ENCODE measurements at places on chromosomes 3 and 15. TPM values are rescaled to one million over a fixed set of nuclear protein-coding genes. Genes with fewer than 3 reads are reported as not detected.

DNA sequence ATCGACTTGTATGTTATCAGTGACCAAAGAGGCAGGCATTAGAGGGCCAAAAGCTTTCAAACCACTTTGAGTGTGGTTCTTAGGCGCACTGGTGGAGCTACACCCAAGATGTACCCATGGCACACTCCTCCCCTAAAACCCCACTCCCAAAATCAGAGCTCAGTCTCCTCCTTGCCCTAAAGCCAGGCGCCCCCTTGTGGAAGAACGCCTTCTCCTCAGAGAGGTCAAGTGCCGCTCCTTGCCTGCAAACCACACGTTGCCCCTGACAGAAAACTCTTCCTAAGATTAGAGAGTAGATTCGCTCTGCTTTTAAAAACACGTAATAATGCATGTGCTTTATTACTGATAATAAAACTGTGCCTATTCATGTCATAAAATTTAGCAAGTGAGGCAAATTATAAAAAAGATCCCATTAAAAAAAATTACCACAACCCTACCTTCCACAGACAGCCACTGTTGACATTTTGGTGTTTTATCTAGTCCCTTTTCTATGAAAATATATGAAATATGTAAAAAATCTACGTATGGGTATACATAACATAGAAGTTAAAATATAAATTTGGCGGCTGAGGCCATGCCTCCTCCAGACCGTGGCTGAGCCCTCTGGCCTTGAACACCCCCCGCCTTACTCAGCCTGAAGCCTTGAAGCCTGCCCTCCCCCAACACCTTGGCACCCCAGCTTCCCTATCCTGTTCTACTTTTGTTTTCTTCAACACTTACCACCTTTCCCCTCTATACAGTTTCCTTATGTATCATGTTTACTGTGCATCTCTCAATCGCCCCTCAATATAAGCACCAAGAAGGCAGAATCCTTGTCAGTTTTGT is 33.5 kb downstream of the BCL2L10 start:
- DNase-seq = peak; percentile 93

- no peak for DNase-seq
These were observed 110.9 kb downstream of the BDH1 start for GRCh38 chr3:197444793-197445379.

- no peak for DNase-seq
These were observed 312.1 kb downstream of the SLC9A9 start for GRCh38 chr3:143535994-143536784.

- no peak for DNase-seq
These were observed 562.3 kb downstream of the MCTP2 start for GRCh38 chr15:94793641-94794040.

The GXYLT2 gene
- 7.3 TPM for total RNA-seq

GRCh38 chr15:78943692-78944091 is 1.2 kb downstream of the CTSH start:
- no peak for DNase-seq

DNA sequence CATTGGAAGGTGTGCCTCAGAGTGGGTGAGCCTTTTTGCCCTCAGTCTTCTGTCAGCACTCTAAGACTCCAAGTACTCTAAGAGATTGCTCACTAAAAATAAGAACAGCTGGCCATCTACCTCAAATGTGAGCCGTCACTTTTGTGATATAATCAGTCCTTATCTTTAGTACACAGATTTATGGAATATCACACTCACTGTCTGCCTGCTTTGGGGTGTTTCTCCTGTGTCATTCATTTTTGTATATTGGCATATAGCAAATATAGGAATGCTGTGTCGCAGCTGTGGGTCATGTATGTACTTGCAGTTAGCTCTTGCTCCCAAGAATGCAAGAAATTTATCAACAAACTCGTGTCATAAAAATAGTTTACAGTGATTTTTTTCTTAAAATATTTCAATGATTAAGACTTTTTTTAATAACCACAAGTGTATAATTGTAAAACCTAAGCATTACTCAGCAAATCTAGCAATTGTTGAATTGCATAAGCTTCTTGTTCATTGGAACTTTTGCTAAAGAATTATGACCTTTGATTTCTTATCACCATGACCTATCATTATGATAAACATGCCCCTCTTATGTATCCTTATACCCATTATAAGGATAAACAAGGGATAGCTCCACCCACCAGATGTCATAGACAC is 18.8 kb downstream of the SETD5 start:
- DNase-seq = no peak

- DNase-seq = peak; percentile 32
These were observed 117.0 kb upstream of the TSPAN3 start for GRCh38 chr15:77187751-77188464.

- no peak for DNase-seq
These were observed 61.1 kb upstream of the TSEN2 start for GRCh38 chr3:12423131-12423530.

- DNase-seq = no peak
These were observed 60.8 kb upstream of the GOLIM4 start for GRCh38 chr3:168156479-168156878.

DNA sequence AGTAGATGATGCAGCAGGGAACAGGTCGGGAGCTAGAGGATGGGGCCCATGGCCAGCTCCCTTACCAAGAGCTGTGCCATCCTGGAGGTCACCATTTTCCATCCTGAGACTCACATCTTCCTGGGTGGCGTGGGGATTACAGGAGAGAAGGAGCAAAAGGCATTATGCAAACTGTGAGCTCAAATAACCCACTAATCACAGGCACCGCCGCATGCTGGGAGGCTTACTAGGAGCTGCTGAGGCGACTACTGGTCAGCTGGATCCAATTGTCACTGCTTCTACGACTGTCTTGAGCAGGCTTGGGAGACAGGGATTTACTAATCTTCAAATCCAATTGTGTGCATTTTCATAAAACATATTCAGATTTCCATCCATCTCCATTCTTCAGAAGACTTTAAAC is 12.5 kb upstream of the KBTBD12 start:
- DNase-seq = no peak

- peak; percentile 45 for DNase-seq
These were observed 129.4 kb downstream of the VGLL4 start for GRCh38 chr3:11514191-11514821.

GRCh38 chr3:120111898-120112297 is 17.7 kb upstream of the GSK3B start:
- no peak for DNase-seq

DNA sequence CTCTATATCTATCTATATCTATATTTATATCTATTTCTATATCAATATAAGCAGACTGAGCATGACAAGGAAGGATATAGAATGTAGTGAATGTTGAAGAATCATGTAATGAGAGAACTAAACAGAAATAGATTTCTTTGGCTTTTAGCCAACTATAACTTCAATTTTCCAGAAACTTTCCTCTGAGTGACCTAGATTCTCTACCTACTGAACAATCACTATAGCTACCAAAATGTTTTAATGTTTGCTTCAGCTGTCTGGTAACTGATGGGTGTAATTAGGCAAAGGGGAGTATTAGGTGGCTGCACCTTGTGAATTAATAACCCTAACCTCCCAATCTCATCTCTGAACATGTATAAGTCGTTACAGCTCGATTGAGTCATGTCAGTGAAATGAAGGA is 76.4 kb upstream of the ROBO1 start:
- no peak for DNase-seq

The FBN1 gene
- 19.5 TPM for total RNA-seq

The GPR27 gene
- 2.2 TPM for total RNA-seq

The SPTBN5 gene
- 0.72 TPM for total RNA-seq

DNA sequence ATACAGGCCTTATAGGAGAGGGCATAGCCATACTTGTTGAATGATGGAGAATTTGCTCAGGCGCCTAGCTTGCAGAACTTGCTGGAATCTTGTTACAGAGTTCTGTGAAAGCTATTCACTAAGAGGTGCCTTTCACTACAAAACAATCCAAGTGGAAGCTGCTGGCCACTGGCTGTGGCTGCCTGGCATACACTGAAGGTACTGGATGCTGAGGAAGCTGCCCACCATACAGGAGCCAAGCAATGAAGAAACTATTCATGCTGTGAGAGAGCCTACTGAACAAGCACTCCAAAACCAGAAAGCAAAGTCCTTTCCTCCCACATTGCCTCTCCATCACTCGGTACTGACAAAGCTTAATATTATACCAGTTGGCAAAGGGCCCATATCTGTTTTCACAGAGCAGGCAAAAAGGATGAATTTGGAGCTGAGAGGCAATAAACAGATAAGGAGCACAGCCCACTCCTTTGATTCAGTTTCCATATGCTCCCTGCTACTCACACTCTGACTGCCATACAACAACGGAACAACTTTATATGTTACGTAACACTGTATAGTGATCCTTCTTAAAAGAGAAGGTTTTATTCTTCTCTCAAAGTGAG is 192.6 kb upstream of the ALCAM start:
- DNase-seq = no peak

The NPAP1 gene
- not detected for total RNA-seq

DNA sequence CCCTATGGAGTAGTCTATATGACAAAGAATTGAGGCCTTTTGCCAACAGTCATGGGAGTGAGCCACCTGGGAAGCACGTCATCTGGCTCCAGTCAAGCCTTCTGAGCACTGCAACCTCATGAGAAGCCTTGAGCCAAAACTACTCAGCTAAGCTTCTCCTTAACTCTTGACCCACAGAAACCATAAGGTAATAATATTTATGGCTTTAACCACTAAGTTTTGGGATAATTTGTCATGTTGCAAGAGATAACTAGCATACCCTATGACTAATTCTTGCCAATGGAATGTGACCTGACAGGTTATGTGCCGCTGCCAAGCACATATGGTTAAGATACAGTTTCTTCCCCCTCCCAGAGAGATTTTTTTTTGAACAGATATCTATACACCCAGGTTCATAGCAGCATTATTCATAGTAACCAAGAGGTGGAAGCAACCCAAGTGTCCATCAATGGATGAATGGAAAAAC is 11.8 kb upstream of the SLC6A11 start:
- no peak for DNase-seq

The ACOX2 gene
- 22.4 TPM for total RNA-seq

DNA sequence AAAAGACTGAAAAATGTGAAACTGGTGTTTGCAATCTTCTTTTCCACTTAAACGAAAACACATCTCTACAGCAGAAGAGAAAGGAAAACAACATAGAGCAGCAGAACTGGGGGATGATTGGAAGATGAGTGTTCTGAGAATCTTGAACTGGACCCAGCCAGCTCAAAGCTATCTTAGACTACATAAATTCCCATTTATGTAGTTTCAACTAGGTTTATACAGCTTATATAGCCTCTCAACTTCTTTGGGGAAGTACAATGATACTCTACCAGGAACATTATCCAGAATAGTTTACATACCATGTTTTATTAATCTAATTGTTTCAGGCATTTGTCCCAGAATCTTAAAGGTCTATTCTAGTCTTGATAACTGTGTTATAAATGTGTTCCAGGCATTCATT is 658.2 kb upstream of the LMCD1 start:
- DNase-seq = no peak

The TRH gene
- not detected for total RNA-seq

GRCh38 chr15:72965671-72966070 is 86.6 kb upstream of the NEO1 start:
- peak; percentile 51 for DNase-seq

The SNX22 gene
- 0.15 TPM for total RNA-seq

- DNase-seq = no peak
These were observed 648 bp downstream of the AMIGO3 start for GRCh38 chr3:49718858-49719213.

The RASGRP1 gene
- 1.5 TPM for total RNA-seq

The GNAT1 gene
- total RNA-seq = not detected

- no peak for DNase-seq
These were observed 14.5 kb downstream of the ZPLD1 start for GRCh38 chr3:102449341-102449740.

The ROPN1 gene
- total RNA-seq = 1.1 TPM

DNA sequence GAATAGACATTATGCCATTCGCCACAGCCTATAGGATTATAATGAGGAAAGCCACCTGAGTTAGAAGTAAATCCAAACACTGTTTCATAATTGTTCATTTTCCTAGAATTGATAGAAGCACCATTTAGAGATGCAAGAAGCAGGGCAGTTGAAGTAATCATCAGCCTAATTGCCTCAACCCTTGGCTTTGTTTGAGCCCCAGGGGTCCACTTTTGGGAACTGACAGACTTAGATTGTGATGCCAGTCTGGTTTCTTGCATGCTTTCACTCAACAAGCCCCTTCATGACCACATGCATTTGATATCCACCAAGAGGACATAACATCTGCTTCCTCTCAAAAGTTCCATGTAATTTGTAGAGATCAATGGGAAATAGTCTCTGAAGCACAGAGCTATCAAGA is 97.2 kb upstream of the COL8A1 start:
- DNase-seq = no peak

GRCh38 chr15:92745845-92746271 is 90.3 kb upstream of the FAM174B start:
- DNase-seq = no peak

The CHST13 gene
- total RNA-seq = 1.6 TPM

The KBTBD13 gene
- total RNA-seq = not detected
